ENCODE measurements at places on chromosomes 6 and 20.

GRCh38 chr6:71902261-71902660 is 15.9 kb downstream of the RIMS1 start:
- DNase-seq = no peak

DNA sequence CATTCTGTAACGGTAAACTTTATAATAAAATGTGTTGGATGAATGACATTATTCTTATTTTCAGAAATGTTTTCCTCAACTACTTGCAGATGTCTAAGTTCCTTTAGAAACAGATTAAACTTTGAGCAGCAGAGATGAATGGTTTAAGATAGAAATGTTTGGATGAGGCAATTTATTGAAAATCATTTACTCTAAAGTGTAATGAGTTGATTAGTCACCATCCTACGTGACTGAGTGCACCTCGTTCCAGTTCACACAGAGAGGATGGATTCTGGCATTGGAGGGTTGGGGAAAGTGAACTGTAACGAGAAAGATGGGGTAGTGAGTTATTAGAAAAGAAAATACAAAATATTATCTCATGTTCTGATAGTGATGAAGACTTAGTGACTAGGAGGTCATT is 28.7 kb downstream of the SMPDL3A start:
- DNase-seq = no peak

- no peak for DNase-seq
These were observed 28.9 kb upstream of the ZNF217 start for GRCh38 chr20:53622247-53623133.

- no peak for DNase-seq
These were observed 9.8 kb downstream of the RIPOR3 start for GRCh38 chr20:50681359-50682064.

- no peak for DNase-seq
These were observed 862.6 kb downstream of the KIF16B start for GRCh38 chr20:15710636-15711035.

DNA sequence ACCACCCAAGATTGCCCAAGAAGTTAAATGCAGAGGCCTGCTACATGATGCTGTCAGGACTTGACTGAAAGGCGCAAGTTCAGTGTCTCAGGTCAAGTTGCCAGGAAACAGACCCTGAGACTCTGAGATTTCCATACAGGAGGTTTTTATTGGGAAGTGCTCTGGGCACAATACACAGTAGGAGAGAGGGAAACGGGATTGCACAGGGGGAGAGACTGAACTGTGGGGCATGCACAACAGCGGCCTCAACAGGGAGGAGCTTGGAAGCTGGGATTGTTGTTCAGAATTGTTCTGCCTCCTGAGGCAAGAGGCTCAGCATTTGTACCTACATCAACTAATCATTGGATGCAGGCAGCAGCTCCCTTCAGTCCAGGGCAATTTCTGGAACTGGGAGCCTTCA is 6.7 kb downstream of the STX11 start:
- DNase-seq = no peak

DNA sequence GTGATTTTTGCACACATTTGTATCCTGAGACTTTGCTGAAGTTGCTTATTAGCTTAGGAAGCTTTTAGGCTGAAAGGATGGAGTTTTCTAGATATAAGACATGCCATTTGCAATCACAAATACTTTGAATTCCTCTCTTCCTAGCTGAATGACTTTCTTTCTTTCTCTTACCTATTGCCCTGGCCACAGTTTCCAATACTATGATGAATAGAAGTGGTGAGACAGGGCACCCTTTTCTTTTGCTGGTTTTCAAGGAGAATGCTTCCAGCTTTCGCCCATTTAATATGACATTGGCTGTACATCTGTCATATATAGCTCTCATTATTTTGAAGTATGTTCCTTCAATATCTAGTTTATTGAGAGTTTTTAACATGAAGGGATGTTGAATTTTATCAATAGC is 409.6 kb upstream of the EPHA7 start:
- no peak for DNase-seq

All from activated CD4-positive, alpha-beta T cell treated with anti-CD3 and anti-CD28 coated beads, Interleukin-2, amount 50 U/mL, for 48 hours (primary cell).